ENCODE measurements at places on chromosomes 6 and 20.
A peak's percentile ranks its signal among the peaks of the same experiment; 100 is the strongest.

GRCh38 chr20:3222635-3223600 is 13.6 kb downstream of the ITPA start:
- DNase-seq = no peak

GRCh38 chr20:41531518-41532275 is 86.5 kb downstream of the CHD6 start:
- DNase-seq = no peak

DNA sequence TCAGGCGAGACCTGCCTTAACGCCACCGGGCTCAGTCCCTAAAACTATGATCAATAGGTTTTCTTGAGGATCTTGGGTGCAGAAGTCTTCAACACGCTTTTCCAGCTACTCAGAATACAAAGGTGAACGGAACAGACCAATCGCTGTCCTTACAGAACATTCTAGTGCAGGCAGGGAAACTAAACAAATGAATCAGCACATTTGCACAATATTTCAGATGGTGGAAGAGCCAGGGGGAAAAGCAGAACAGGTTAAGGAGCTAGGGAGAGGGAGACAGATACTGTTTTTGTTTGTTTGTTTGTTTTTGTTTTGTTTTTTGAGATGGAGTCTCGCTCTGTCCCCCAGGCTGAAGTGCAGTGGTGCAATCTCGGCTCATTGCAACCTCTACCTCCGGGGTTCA is 271.1 kb downstream of the TFAP2C start:
- DNase-seq = no peak

DNA sequence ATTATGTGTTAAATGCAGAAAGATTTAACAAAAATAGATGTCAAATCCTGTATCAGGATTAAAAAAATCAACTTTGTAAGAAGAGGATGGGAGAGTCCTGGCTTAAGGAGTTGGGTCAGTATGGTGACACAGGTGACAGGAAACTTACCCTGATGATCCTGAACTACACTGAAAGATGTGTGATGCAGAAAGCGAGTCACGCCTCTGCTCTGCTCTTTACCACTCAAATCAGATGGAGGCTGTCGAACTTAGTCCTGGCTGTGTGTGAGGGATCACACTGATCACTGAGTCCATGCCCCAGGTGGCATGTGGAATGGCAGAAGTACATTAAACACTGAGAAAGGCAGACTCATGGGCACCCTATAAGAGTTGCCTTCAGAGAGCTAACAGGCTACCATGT is 92.9 kb downstream of the GJA10 start:
- peak; percentile 51 for DNase-seq

- no peak for DNase-seq
Measured at GRCh38 chr6:164098857-164099267, 684.3 kb downstream of the QKI start.

DNA sequence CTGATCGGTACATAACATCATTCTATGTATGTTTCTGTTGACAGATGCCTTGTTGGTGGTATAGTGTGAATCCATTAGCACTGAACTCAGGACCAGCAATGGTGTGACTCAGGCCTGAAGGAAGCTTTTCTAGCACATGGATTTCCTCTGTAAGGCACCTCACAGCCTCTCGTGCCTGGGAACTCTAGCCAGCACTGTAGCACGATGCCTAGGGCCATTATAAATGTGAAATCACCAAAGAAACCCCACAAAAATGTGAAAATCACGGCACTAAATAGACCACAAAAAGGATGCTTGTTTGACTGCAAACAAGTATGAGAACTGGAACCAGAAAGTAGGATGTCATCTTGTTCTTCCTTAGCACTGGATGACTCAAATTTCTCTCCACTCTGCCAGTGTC is 63.7 kb upstream of the NKX2-2 start:
- no peak for DNase-seq

- DNase-seq = peak; percentile 58
Measured at GRCh38 chr6:132530293-132530974, 7.6 kb upstream of the TAAR9 start.

DNA sequence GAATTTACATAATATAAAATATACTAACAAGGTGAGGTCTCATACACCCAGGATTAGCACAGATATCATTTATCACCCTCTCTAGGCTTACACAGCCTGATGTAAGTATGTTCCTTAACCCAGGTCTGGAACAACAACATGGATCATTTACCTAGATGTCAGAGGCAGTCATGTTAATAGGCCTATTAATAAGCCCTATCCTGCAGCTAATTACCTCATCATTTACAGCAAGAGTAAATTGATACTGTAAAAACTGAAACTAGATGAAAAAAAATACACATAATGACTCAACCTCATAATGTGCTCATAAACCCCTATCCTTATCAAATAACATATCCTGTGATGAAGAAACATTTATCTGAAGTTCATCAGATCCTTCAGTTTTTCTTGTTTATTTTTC is 334.3 kb upstream of the MANEA start:
- no peak for DNase-seq

GRCh38 chr6:146770965-146771735 is 172.4 kb downstream of the ADGB start:
- DNase-seq = peak; percentile 55

GRCh38 chr6:147554281-147554680 is 45.8 kb downstream of the SAMD5 start:
- DNase-seq = no peak

DNA sequence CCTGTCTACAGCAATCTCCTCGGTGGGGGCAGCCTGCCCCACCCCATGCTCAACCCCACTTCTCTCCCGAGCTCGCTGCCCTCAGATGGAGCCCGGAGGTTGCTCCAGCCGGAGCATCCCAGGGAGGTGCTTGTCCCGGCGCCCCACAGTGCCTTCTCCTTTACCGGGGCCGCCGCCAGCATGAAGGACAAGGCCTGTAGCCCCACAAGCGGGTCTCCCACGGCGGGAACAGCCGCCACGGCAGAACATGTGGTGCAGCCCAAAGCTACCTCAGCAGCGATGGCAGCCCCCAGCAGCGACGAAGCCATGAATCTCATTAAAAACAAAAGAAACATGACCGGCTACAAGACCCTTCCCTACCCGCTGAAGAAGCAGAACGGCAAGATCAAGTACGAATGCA is 19.4 kb downstream of the PRDM1 start:
- no peak for DNase-seq

- no peak for DNase-seq
Measured at GRCh38 chr6:43921548-43922425, 151.8 kb downstream of the VEGFA start.

- DNase-seq = no peak
Measured at GRCh38 chr6:104632588-104632987, 227.1 kb downstream of the HACE1 start.

- no peak for DNase-seq
Measured at GRCh38 chr6:146071781-146072180, 42.9 kb downstream of the GRM1 start.

DNA sequence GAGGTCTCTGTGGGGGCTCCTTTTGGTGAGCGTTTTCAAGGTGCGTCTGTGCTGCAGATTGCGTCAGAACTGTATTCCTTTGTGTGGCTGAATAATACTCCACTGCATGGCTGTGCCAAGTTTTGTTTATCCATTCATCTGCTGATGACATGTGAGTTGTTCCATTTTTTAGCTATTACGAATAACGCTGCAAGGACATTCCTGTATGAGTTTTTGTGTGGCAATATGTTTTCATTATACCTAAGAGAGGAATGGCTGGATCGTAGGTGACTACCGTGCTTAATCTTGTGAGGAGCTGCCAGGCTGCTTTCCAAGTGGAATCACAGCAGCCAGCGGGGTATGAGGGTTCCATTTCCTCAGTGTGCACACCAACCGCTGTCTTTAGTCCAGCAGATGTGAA is 1.1 kb upstream of the DACT2 start:
- DNase-seq = no peak

DNA sequence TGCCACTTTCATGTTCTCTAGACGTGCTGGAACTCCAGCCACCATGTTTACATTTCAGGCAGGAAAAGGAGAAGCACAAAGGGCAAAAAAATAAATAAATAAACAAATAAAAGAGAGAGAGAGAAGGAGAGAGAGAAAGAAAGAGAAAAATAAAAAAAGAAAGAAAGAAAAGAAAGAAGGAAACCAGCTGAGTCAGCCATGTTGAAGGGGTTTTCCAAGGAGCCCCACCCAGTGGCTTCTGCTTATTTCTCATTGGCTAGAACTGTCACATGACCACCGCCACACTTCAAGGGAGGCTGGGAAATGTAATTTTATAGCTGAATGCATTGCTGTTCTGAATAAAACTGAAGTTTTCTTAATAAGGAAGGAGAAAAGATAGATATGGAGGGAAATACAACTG is 71.1 kb downstream of the BFSP1 start:
- DNase-seq = no peak

DNA sequence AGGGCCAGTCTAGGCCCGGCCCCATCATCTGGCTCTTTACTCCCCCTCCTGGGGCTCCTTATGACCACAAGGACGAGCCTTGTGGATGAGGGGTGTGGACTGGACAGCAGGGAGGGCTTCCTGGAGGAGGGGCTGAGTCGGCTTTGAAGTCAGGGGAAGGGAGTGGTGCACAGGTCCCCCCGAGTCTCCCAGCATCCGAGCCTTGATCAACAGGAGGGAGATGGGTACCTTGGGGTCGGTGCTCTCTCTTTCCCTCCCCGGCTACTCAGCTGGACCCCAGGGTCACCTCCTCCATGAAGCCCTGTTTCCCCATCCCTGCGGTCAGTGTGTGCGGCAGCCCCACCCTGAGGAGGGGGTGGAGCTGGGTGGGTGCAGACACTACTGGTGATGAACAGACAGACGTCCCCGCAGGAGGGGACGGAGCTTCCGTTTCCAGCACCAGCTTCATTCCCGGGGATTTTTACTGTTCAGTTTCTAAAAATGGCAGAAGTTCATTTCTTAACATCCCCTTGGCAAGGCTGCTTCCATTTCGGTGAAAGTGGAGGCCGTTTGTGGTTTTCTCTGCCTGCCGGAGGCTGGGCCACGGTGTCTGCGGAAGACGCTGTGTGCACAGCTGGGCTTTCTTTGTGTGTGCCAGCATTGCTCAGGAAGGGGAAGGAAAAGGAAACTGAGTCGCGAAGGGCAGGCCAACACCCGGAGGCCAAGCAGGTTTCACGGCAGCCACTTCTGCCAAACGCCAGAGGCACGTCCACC is 19.6 kb downstream of the NTSR1 start:
- DNase-seq = no peak

- DNase-seq = no peak
Measured at GRCh38 chr6:22926790-22927354, 357.5 kb downstream of the HDGFL1 start.

GRCh38 chr20:63121246-63121645 is 94.7 kb downstream of the YTHDF1 start:
- DNase-seq = no peak

DNA sequence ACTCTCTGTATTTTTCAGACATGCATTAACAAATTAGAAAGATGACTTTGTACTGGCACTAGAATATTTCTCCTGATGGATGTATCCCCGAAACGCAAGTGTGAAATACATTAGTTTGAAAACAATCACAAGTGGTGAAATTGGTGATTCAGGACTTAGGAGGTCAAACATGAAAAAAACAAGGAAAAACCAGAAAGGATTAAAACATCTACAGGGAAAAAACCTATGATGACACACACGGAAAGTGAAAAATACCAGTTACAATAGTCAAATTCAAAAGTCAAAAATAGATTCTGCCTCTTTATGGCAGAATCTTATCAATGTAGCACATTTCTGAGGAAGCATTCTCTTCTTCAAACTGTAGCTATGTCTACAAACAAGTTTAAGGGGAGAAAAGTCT is 129.0 kb upstream of the SGK1 start:
- no peak for DNase-seq

GRCh38 chr20:62696434-62696957 is 12.1 kb upstream of the NTSR1 start:
- DNase-seq = no peak

- no peak for DNase-seq
Measured at GRCh38 chr6:137099689-137100403, 55.1 kb upstream of the IL20RA start.

DNA sequence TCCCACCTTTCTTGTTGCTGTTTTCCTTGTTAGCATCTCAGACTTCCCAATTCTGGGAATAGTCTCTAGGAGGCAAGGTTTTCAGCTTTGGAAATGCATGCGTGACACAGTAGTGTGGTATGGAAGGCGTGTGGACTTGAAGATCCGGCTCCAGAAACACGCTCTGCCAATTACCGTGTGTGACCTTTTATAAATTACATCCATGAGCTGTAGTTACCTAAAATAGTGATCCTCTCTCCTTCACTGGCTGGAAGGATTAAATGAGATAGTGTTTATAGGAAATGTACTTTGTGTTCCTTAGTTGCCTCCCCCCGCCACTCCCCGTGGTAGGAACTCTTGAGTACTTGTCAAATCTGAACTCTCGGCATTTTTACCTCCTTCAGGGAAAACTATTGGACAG is 13.0 kb downstream of the E2F3 start:
- no peak for DNase-seq

GRCh38 chr20:46820682-46821081 is 74.0 kb upstream of the EYA2 start:
- DNase-seq = no peak

DNA sequence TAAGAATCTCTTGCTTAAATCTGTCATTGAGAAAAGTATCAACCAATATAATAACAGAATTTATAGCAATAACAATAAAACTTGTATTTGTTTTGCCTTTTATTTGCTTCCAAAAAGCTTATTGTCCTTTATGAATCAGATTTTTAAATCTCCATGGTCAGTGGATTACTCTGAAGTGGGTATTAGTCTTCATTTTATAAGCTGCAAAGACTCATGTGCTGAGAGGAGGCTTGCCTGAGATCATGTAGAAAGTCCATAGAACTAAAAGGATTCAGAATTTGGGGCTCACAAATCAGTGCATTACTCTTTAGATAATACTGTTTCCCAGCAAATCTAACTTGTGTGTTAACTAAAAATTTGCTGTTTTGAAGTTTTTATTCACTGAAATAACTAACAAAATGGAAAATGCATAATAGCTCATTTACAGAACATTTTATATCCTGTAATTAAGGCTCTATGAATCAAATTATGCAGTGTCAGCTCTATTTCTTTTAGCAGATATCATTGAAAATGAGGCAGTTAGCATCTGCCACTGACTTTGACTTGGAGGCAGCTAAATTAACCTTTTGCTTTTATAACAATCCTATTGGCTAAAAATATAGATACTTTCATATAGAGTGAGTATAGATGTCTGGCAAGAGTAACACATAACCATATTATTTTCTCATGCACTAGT is 781.1 kb upstream of the CITED2 start:
- no peak for DNase-seq

DNA sequence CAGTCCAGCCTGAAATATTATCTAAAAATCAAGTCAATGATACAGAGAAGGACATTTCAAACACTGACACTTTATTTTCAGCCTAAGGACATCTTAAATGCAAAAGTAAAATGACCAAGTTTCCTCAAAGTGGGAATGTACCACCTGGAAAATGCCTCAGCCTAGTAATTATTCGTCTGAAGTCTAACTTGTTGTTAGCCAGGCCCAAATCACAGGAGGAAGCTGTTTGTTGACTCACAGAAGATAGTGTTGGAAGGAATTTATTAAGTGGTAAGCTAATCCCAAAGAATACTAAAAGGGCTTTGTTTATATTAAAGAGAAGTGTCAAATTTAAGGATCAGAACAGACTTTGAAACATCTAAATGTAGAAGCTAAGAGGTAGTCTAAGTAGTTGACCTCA is 2.5 kb downstream of the PDE7B start:
- DNase-seq = no peak

- no peak for DNase-seq
Measured at GRCh38 chr20:10927011-10927583, 253.3 kb upstream of the JAG1 start.
